ENCODE measurements at places on chromosomes 4 and X. TPM values are rescaled to one million over a fixed set of nuclear protein-coding genes. Genes with fewer than 3 reads are reported as not detected.

DNA sequence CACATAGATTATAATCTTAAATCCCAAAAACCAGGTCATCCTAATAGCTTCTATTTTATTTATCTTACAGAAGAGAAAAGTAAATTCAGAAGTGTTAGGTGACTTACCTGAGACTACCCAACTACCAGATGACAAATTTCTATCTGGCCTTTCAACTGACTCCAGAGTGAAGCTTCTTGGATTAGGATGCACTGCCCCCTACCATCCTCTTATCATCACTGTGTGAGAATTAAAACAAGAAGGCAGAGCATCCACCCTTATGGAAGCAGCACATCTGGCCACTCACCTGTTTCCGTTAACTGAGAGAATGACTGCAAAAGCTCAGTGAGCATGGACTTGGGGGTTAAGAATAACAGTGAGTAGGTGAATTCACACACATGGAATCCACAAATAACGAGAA lies 502.6 kb upstream of the TECRL start:
- H3K4me3 ChIP-seq, result no peak overlapping the region
- no peaks in the 10 kb centered on the region for H3K27me3 ChIP-seq
- DNase-seq, result no peak
- no peaks in the 10 kb centered on the region for H3K36me3 ChIP-seq
- H3K4me1 ChIP-seq, result no peaks in the 10 kb centered on the region

DNA sequence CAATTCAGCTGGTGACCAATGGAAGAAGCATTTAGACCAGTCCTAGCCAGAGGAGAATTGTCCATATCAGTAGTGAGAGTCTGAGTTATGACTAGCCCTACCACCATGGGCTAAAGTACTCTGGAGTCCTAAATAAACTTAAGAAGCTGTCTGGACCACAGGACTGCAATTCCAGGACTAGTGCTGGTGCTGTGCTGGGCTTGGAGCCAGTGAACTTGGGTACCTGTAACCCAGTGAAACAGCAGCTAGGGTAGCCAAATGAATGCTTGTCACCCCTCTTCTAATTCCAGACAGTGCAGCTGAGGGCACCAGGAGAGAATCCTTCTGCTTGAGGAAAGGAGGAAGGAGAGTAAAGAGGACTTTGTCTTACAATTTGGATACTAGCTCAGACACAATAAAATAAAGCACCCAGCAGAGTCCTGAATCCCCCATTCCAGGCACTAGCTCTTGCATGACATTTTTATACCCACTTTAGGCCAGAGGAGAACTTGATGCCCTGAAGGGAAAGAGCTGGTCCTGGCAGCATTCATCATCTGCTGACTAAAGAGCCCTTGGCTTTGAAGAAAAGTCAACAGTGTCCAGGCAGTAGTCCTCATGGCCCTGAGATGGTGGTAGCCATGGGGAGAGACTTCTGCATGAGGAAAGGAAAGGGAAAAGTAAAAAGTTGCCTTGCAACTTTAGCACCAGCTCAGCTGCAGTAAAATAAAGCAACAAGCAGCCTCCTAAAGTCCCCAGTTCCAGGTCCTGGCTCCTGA lies 2675.7 kb downstream of the PCDH7 start:
- no peak overlapping the region for H3K27ac ChIP-seq
- no peak for DNase-seq
- H3K27me3 ChIP-seq, result no peaks in the 10 kb centered on the region
- no peak overlapping the region for H3K4me3 ChIP-seq

Gene CXCL6
- total RNA-seq, result 13.8 TPM

DNA sequence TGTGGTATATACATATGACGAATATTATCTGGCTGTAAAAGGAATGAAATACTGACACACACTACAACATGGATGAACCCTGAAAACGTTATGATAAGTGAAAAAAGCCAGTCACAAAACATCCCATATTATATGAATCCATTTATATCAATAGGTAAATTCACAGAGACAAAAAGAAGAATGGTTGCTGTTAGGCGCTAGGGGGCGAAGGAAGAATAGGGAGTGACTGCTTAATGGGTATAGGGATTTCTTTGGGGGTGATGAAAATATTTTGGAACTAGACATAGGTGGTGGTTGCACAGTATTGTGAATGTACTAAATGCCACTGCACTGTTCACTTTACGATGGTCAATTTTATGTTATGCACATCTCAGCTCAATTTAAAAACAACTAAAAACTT lies 96.4 kb upstream of the EGFL6 start:
- H3K36me3 ChIP-seq, result no peaks in the 10 kb centered on the region
- H3K27ac ChIP-seq, result peak overlapping the region; percentile 41
- no peaks in the 10 kb centered on the region for H3K4me1 ChIP-seq
- H3K4me3 ChIP-seq, result no peak overlapping the region
- no peaks in the 10 kb centered on the region for H3K27me3 ChIP-seq
- no peak for DNase-seq

DNA sequence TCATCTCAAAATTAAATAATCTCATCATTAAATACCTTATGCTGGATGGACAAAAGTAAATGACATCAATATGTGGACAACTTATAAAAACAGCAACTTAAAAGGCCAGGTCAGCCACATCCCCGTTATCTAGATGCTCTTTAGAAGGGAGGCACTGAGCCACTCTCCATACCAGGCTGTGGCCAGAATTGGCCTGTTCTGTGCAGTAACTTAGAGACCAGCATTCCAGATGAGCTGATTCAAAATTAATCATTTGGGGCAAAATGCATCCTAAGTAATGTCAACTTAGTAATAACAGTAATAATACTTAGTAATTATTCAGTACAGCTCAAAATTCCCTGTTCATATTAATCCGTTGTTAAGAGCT lies 373.6 kb downstream of the FBXW7 start:
- H3K4me3 ChIP-seq, result no peak overlapping the region
- H3K27ac ChIP-seq, result no peak overlapping the region
- no peaks in the 10 kb centered on the region for H3K36me3 ChIP-seq
- H3K27me3 ChIP-seq, result no peaks in the 10 kb centered on the region
- no peak for DNase-seq
- no peaks in the 10 kb centered on the region for H3K4me1 ChIP-seq

- no peaks in the 10 kb centered on the region for H3K27me3 ChIP-seq
- H3K4me1 ChIP-seq, result no peaks in the 10 kb centered on the region
- H3K4me3 ChIP-seq, result no peak overlapping the region
- H3K36me3 ChIP-seq, result no peaks in the 10 kb centered on the region
- DNase-seq, result no peak
These were observed 196.0 kb upstream of the RBPJ start for GRCh38 chr4:26124753-26125321.

All from vagina (tissue), 2 donors.